ENCODE measurements at places on chromosomes 4 and X.

DNA sequence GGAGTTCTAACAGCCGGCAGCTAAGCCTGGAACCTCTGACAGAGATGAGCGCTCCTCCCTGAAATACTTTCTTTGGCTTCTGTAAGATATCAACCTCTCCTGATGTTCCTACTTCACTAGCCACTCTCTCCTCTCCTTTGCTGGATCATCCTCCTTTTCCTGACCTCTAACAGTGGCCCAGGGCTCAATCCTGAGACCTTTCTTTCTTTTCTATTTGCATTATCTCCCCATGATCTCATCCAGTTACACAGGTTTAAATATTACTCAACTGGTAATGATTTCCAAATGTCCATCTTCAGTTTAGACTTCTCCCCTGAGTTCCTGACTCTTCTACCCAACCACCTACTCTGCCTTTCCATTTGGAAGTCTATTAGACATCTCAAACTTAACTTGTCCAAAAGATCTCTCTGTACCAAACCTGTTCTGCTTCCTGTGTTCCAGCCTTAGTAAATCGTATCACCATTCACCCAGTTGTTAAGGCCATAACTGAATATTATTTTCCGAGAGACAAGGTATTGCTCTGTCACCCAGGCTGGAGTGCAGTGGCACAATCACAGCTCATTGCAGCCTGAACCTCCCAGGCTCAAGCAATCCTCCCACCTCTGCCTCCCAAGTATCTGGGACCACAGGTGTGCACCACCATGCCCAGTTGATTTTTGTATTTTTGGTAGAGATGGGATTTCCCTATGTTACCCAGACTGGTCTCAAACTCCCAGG is 41.1 kb downstream of the RFC1 start:
- no peak for DNase-seq

- no peak for DNase-seq
Observed at GRCh38 chr4:20393486-20394100, 141.9 kb downstream of the SLIT2 start.

- peak; percentile 13 for DNase-seq
Observed at GRCh38 chrX:66622209-66622608, 16.7 kb downstream of the EDA2R start.

- no peak for DNase-seq
Observed at GRCh38 chr4:101299899-101300540, 47.3 kb downstream of the PPP3CA start.

- DNase-seq: no peak
Observed at GRCh38 chrX:27893211-27893610, 85.4 kb downstream of the MAGEB10 start.

DNA sequence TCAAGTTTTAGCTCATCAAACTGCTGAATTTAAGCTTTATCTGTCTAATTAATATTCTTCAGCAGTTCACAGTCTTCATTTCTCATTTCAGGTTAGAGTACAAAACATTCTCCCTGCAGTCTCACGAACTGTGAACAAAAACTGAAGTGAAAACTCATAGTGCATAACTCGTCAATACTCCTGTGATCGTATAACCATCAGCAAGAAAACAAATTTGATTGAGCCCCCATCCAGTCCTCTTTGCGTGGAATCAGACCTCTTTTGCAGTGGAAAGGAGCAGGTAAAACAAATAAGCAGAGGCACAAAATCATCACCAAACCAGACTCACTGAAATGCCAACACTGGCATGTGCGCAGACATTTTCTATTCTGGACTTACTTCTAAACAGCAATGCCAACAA is 12.7 kb downstream of the ADAM29 start:
- no peak for DNase-seq

DNA sequence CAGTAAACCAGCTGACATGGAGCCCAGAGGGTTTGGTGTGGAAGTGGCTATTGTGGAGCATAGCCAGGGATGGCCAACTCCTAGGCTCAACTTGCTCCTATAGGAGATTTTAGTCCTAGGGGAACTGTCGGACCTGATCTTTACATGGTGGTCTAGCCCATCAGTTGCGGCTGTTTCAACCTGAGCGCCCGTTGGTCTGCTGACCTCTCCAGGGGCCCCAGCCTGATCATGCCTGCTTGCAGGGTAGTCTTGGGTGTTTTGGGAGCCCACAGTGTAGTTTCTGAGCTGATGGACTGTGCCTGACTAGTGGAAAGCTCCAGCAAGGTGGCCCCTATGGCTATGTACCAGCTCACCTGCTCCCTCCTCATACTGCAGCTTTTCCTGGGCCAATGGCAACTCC is 597.0 kb downstream of the IQCM start:
- DNase-seq: no peak

- no peak for DNase-seq
Observed at GRCh38 chr4:62899646-62900364, 1509.4 kb downstream of the TECRL start.

GRCh38 chr4:174244441-174244840 is 39.0 kb downstream of the FBXO8 start:
- peak; percentile 41 for DNase-seq

- DNase-seq: peak; percentile 9
Observed at GRCh38 chr4:155614111-155614762, 52.4 kb upstream of the GUCY1A1 start.

DNA sequence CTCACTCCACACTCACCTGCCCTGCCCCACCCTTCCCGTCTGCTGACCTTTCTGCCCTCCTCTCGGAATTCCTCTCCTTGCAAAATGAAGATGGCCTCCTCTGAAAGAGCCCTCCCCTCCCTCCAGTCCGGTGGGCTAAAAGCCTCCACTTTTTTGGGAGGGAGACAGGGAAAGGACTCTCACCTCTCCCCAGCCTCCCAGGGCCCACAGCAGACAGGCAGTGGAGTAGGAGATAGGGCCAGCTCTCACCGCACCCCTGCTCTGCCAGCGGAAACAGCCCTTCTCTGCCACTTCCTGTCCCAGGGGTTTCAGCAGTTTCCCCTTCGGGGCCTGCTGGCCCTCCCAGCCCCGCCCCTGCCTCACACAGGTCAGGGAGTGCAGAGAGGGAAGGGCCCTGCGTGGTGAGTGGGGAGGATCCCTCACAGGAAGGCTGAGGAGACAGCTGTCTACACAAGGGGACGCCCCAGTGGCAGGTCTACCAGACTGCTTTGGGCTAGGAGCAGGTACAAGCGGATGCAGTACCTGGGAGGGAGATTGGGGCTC is 18.2 kb downstream of the ELF4 start:
- peak; percentile 4 for DNase-seq

DNA sequence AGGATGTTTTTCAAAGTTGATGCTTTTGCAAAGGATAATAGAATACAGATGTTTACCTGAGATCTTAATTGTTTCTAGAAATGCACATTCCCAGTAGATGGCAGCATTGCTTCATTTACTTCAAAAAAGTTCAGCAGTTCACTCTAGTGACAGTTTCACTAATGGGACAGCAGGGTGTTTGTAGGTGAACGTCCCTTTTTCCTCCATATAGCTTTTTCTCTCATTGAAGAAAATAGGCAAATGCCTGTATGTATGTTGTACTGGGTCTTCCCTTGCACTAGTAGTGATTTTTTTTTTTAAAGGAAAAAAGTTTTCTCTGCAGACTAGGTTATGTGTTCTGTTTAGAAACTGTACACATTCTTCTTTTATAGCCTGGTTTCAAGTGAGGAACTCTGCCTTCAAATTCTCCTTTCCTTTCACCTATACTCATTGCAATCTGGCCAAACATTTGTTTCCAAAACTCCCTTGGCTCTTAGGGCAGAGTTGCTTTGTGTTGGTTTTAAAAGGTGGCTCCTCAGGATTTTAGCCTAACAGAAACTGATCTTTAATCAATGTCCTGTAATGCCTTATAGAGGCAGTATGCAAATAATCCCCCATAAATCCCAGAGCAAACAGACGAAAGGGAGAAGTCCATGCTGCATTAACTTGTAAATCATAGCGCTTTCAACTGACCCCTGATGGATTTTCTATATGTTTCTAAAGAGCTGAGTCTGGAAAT is 86.3 kb downstream of the EGF start:
- DNase-seq: peak; percentile 59

DNA sequence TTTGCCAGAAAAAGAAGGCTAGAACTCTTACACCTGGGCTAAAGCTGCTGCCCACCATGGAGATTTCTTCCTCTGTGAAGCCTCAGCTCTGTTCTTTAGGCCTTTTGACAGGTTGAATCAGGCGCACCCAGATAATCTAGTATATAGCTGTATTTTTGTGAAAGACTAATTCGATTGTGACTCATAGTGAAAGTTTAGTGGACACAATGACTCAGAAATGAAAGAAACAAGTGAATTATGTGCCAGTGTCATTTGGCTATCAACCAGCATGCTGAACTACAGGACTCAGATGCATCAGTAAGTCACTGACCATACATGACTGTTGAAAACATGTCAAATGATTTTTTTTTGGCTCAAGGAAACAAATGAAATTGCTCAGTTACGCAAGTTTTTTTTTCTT is 425.4 kb downstream of the SLITRK2 start:
- no peak for DNase-seq

DNA sequence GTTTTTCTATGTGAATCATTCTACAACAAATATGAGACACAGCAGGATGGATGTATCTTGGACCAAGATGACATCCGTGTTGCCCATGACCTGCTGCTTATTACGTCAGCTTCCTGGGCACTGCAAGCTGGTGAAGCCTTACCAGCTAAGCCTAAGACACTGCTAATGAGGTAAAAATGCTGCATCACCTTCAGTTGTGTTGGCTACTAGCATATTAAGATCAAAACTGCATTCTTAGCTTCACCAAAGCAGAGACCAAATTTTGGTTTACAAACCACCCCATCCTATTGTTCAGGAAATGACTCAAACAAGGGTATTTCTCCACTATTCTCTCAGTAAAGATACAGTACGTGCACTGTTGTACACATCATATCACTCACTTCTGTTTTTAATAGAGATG is 50.3 kb downstream of the MAML3 start:
- peak; percentile 53 for DNase-seq

DNA sequence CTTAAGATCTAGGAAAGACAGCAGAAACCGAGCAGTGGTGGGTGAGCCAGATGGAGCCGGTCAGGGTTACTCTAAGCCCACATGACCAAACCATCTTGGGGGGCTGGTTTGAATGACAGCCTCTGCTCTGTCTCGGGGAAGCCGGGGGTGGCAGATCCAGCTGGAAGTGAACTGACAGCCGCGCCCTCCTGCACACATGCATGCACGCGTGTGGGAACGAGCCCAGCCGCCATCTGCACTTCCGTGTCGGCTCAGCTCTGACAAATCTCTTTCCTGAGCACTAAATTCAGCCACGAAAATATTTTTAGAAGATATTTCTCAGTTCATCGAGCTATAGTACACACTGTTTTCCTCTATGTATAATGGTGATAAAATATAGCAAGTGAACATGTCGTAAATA is 115.5 kb downstream of the DCTD start:
- DNase-seq: no peak

- DNase-seq: no peak
Observed at GRCh38 chr4:95289028-95289634, 259.6 kb downstream of the UNC5C start.

DNA sequence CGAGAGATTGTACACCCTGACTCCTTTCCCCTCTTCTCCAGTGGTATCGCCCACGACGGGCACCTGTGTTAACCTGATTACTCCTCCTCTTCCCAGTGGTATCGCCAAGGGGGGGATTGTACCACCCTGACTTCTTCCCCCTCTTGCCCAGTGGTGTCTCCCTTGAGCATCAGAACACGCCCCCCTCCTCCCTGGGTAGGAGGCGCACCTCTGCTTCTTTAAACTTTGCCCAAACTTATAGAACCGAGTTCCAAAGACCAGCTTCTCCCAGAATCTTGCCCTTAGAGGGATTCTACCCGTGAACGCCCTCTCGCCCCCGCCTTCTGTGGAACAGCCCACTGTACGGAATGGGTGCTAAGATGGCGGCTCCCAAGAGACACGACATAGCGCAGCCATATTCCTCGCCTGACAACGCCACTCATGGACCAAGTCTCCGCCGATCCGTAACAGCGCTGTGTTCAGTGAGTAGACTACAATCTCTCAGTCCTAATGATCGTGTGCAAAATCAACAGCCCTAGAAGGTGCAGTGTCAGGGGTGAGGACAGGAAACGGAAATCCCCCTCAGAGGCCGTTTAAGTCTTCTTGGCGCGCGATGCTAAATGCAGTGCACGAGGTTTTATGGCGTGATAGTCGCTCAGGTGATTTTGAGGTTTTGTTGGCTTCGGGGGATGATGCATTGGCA is 4.2 kb upstream of the ZNF157 start:
- DNase-seq: peak; percentile 67

DNA sequence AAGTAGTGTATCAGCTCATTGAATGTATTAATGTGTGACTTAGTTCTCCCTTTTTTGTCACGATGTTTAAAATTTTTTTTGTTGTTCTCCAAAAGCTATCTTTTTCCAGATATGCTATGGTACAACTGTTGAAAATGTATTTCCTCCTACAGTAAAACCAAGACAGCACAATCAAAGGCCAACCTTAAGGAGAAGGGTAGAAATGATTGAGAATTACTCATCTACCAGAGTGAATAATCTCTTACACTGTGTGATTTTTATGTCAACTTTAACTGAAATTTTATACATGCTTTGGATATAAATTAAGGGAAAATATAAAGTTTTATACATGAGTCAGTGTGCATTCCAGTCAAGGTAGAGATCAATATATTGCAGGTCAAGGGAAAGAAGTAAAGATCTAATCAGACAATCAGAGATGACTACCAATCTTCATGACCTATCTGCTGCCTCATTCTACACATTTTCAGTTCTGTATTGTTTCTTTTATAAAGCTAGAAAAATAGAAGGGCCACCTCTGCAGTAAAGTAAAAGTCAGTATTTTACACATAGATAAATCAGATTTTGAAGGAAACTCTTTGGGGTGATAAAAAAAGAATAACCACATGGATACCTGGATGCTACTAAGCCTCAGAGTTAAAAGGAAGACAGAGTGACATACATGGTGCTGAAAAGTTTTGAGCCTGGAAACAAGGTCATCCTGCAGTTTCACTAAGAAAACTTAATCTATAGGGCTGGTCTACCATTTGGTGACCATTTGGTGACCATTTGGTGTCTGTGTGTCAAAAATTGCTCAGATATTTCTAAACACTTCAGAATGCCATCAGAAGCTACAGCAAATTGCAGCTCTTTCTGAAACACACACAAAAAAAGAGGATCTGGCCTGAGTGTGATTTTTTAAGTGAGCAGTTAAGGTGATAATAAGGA is 1.6 kb downstream of the FAM13A start:
- no peak for DNase-seq

- DNase-seq: peak; percentile 38
Observed at GRCh38 chr4:127251423-127251822, 381.3 kb upstream of the INTU start.

DNA sequence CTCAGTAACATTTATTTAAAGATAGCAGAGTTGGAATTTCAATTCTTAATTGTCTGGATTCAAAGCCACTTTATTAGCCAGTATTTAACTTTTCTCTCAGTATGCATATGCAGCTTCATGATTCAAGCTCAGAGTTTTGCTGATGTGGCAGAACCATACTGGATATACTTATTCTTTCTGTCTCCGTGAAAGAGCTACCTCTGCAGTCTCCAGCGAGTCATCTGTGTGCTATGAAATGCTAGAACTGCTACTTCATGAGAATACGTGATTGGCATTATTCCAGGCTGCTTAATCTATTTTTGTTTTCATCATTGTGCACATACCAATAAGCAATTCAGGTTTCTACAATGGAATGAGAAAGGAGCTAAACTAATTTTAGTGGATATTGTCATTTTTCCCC is 743.7 kb downstream of the C4orf33 start:
- peak; percentile 7 for DNase-seq

- DNase-seq: no peak
Observed at GRCh38 chrX:153377727-153378126, 23.4 kb downstream of the PNMA6E start.
